ENCODE measurements at places on chromosomes 3 and 15.
A peak's percentile ranks its signal among the peaks of the same experiment; 100 is the strongest.

DNA sequence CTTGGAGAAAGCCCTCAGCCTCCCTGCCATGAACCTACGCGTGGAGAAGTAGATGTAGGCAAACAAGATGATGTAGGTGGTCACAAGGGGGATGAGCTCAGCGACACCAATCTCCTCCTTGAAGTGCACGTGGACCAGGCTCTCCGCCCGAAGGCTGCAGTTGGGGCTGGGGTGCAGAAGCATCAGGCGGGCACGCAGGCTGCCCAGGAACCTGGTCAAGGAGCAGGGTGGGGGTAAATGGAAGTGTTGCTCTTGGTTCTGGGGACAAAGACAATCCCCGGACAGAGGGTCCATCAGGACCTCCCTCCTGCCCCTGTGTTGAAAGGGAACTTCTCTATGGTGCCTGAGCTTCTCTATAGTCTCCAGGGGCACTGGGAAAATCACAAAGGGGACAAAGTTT is 45.1 kb downstream of the PTPN23 start:
- no peak for DNase-seq

GRCh38 chr15:101100593-101101442 is 151.0 kb downstream of the CHSY1 start:
- no peak for DNase-seq

DNA sequence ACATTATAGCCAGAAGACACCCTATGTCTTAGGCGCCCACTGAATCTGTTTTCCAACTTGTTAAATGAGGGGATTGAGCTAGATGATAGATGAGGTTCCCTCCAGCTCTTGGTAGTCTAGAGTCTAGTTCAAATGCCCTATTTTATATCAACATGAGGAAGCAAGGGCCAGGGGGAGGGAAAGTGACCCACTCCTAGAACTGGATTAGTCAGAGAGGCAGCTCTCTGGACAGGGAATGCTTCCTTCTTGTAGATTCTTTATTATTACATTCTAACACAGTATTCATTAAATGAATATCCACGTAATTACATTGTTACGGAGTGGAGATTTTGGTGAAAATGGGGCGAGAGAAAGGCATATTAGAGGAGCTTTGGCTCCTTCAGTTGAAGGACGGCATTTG is 89.5 kb downstream of the RAD18 start:
- no peak for DNase-seq

DNA sequence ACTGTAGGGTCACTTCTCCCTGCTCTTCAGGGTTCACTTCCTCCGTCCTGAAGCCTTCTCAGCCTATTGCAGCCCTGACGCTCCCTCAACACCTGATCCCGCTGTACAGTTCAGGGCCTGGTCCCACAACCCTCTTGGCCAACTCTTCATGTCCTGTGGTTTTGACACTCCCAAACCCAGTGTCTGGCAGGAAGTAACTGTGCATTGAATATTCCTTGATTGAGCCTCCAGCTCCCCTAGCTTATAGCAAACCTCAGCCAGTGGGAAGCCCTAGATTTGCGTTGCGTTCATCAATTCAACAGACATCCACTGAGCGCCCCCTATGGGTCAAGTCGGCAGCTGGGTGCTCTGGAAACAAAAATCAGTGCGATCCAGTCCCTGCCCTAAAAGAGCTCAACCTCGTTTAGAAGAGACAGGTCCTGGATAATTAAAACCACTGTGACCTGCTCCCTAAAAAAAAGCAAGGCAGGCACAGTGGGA is 13.5 kb downstream of the UBAP1L start:
- DNase-seq, result peak; percentile 22

DNA sequence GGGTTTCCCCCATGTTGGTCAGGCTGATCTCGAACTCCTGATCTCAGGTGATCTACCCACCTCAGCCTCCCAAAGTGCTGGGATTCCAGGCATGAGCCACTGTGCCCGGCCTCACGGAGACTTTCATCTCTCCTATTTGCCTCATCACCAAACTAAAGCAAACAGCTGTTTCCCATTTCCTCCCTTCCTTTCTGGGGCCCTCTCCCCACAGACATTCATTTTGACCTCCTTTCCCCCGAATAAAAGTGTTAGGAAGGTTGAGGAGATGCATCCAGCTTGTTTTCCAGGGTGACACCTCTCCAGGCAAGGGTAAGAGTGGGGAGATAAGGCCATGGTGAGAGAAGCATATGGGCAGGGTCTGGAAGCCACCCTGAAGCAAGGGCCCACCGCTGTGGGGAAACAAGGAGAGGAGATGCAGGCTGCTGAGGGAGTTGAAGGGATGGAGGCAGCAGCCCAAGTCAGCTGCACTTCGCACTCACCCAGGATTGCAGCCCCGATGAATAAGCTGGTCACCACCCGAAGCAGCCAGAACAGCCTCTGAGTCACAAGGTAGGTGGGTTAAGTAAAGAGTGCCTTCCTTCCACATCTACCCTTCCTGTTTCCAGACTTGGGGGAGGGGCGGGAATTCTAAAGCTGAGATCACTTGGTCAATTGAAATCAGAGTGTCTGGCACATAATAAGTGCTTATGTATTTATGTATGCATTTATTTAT is 7.7 kb downstream of the DUOXA2 start:
- no peak for DNase-seq

GRCh38 chr3:51716805-51717204 is 9.9 kb downstream of the GRM2 start:
- DNase-seq, result no peak

- DNase-seq, result no peak
Measured at GRCh38 chr3:32958509-32958908, 7.1 kb downstream of the CCR4 start.

GRCh38 chr3:176992565-176992964 is 204.7 kb downstream of the TBL1XR1 start:
- DNase-seq, result no peak

- no peak for DNase-seq
Measured at GRCh38 chr3:8438507-8439079, 63.0 kb upstream of the LMCD1 start.

- DNase-seq, result peak; percentile 28
Measured at GRCh38 chr3:58899159-58899952, 150.5 kb downstream of the CFAP20DC start.

DNA sequence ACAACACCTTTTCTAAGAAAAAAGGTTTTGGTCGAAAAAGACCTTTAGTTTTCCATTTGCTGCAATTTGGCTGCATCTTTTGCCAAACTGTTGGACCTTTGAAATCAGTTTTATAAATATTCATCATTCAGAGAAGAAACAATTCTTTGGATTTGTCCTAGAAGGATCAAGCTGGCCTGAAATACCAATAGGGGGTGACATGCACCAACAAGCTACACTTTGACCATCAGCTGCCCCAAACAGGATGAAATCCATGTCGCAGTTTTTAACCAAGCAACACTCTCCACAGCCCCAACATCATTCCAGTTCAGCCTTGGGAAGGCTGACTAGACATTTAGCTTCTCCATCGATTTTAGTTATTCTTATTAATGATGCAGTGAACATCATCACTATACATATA is 9.8 kb downstream of the RPL15 start:
- DNase-seq, result no peak

GRCh38 chr3:196214783-196215441 is 1.4 kb upstream of the SLC51A start:
- no peak for DNase-seq

- DNase-seq, result no peak
Measured at GRCh38 chr15:89035658-89036057, 52.6 kb upstream of the ABHD2 start.

- DNase-seq, result no peak
Measured at GRCh38 chr3:71299160-71299559, 284.4 kb downstream of the FOXP1 start.

DNA sequence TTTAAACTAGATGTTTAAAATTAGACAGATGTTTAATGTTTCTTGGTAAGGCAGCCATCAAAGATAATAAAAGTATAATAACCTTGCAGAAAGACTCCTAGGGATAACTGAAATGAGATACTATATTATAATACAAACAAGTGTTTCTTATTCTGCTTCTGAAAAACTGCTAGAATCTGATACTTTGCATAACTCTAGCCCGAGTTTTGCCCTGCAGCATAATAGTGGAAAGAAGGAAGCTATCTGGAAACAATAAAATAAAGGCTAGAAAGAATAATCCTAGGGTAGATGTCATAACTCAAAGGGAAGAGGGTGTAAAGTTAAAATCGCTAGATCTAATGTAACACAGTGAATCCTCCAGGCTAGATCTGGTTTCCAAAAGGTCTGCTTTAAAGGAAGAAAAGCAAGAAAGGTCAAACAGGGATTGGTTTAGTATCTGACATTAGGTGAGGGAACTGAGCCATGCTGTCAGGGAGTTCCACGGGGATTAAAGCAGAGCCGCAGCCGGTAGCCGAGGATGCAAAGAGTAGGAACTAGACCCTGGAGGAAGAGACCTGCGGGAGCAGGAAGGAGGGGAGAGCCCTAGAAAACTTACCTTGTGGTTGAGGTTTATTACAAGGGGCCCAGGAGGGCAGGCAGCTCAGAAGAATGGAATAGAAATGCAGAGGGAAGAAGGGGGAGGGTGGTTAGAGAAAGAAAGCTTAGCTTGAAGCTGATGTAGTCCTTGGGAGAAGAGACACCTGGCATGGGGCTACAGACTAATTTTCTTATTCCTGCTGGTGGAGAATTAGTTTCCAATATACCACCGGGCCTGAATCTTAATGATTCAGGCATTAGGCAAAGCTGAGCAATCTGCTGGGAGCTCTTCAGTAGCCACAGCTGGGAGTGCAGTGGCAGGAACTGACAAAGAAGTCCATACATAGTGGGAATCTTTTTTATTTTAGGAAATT is 46.1 kb upstream of the TUSC7 start:
- DNase-seq, result no peak

GRCh38 chr3:141346418-141346817 is 21.9 kb upstream of the ZBTB38 start:
- no peak for DNase-seq
